Stimulated activated CD4-positive, alpha-beta T cell treated with anti-CD3 and anti-CD28 coated beads, Interleukin-15, amount 100 ng/mL, for 48 hours (primary cell): ENCODE measurements at places on chromosomes 6 and 20.

DNA sequence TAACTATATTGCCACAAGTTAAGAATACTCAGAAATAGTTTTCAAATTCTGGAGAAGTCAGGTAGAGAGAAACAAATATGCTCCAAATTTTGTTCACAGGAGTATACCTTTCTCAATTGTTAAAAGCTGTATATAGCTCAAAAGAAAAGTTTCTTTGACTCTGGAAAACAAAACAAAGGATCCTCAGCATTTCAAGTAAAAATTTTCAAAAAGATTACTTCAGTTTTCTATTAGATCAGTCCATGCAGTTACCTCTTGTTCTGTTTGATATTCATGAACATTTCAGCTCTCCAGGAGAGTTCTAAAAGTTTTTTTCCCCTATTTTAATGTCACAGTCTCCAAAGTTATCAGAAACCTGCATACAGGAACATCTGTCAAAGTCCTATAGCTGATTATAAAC, 30.4 kb upstream of the ENTPD6 start:
- no peak for DNase-seq

DNA sequence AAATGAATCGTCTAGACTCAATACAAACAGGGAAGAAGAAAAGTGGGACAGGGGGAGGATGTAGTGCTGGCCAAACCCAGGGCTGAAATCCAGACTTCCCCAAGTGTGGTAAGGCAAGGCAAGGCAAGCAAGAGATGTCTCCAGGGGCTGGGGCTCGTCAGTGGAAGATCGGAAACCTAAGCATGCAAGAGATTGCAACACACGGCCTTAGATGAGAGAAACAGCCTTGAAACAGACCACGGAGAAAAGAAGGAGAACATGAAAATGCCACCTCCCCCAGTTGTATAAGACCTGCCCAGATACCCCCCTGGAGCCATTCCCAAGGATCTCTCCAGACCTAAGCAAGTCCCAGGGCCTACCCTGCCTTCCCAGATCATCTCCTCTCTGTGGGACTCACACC, 20.0 kb downstream of the VEGFA start:
- DNase-seq, result no peak

- DNase-seq, result no peak
Measured at GRCh38 chr6:10276660-10277287, 138.1 kb downstream of the TFAP2A start.

DNA sequence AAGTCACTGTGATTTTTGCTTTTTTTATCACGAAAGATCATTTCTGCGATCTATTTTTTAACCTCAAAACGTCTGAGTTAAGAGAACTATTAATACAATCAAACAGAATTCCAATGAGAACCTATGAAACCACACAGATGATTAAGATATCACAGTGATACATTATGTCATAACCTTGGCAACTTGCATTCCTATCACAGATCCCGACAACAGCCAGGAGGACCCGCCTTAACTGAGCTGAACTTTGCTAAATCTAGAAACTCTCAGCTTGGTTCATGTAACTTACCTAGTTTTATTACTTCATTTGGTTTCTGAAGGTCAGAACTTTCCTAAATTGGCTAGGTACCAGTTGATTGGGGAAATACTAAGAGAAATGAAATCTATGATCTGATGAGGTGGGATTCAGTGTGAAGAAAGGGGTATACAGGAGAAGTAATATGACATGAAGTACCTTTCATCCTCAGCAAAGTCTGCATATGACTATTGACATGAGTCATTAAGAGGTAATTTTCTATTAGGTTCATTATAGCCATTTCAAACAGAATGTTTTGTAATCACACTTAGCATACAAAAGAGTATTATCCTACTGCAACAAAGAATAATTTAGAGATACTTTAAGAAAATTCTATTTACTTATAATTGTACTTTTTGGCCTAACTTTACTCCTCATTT, 11.2 kb downstream of the LYRM4 start:
- no peak for DNase-seq

DNA sequence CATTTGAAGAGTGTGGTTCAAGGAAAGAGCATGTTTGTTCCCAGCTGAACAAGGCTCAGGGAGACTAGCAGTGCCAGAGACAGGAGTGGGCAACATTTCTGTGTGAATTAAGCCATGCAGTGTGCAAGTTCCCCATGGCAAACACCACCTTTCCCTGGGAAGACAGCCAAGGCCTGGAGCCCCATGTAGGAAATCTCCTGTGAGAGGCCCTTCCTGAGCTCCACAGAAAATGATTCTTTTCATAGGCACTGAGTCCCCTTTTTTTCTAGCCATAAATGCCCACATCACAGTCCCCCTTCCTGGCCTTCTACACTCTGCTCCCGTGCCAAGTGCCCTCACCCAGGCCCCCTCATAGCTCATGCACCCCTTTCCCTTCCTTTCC, 11.8 kb upstream of the TRAM2 start:
- DNase-seq, result no peak

DNA sequence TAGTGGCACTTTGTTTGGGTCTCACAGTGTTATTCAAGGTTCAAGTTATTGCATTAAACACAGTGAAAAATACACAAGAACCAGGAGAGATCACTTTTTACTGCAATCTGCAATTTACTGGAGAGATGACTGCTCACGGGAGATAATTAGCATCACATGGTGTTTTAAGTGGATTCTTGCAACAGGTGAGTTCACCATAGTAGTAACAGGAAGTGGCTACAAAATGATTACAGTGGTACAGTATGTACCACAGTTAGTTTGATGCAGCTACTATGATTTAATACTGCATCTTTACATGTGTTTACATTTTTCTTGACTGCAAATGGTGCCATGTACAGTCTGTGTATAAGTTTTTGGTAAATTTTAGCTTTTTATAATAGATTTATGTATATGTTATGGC, 96.5 kb upstream of the SCP2D1 start:
- no peak for DNase-seq

DNA sequence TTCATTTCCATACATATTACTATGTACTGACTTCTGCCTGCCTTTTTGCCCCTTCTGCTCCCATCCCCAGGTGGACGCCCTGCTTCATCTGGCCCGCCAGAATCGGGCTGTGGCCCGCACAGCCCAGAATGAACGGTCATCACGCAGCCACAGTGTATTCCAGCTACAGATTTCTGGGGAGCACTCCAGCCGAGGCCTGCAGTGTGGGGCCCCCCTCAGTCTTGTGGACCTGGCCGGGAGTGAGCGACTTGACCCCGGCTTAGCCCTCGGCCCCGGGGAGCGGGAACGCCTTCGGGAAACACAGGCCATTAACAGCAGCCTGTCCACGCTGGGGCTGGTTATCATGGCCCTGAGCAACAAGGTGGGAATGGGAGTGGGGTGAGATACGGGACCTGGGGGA, 4.7 kb upstream of the PHF1 start:
- no peak for DNase-seq

DNA sequence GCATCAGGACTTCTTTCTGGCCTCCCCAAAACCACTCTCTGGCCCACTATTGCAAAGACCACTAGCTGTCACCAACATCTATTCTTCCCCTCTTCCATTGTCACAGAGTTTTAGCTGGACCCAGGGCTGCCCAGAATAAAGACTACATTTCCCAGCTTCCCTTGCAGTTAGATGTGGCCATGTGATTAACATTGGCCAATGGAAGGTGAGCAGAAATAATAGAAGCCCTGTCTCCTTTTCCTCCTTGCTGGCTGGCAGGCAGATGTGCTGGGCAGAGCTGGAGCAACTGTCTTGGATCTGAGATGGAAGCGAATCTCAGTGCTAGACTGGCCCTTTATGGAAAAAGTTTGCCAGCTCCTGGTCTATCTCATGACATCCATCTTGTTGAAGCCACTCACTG, 97.0 kb downstream of the KCNB1 start:
- DNase-seq, result no peak

GRCh38 chr20:63145156-63145555, 70.8 kb downstream of the YTHDF1 start:
- no peak for DNase-seq

DNA sequence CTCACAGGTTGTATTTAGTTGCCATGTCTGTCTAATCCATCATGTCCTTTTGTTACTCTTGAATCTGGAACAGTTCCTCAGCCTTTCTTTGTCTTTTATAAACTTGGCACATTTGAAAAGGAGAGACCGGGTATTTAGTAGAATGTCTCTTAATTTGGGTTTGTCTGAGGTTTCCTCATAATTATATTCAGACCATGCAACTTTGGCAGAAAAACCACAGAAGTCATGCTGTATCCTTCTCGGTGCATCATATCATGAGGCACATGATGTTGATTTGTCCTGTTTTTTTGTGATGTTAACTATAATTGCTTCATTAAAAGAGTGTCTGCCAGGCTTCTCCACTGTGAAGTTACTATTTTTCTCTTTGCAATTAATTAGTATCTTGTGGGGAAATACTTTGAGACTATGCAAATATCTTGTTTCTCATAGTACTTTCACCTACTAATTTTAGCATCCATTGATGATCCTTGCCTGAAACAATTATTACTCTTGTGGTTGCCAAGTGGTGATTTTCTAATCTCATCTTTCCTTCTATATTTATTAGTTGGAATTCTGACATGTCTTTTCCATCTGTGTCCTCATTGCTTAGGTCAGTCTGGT, 837.3 kb downstream of the DHX35 start:
- DNase-seq, result no peak

DNA sequence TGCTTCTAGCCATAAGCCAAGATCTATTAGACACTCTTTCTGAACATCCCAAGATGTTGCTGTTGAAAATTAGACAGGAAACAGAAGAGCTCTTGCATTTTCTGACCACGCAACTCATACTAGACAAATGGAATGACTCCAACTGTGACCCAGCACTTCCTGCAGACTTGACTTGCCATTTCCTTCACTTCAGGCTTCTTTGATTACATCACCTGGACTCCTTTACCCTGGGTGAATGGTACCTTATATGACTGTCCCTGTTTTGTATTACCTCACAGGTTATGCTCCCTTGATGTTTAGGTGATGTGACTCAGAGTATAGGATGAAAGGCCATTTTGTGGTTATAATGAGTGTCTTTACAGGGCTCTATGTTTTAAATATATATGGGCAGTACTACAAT, 236.1 kb downstream of the BMP2 start:
- DNase-seq, result no peak
